Left colon (tissue), 2 donors: ENCODE measurements at places on chromosomes 4 and X. TPM values are rescaled to one million over a fixed set of nuclear protein-coding genes. Genes with fewer than 3 reads are reported as not detected.

DNA sequence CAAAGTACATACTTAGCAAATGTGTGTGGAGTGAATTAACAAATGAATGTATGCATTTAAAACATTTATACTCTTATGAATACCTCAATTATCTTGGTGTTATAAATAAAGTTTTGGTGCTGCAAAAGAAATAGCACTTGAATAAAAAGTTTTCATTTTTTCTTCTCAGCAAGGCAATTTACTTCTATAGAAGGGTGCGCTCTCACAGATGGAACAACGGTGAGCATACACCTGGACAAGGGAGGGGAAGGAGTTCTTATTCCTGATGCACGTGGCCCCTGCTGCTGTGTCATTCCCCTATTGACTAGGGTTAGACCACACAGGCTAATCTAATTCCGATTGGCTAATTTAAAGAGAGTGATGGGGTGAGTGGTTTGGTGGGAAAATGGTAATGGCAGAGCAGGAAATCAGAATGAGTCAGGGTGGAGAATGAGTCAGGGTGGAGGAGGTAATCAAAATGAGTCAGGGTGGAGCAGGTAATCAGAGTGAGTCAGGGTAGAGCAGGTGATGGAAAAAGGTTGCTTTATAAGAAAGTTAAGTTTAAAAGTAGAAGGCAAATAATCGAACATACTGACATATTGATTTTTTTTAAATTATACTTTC is 28.2 kb upstream of the PGK1 start:
- DNase-seq, result no peak

DCLK2 gene
- total RNA-seq, result 3.0 TPM

- DNase-seq, result no peak
Measured at GRCh38 chr4:138190452-138190858, 51.7 kb downstream of the SLC7A11 start.

NIPAL1 gene
- 43.5 TPM for total RNA-seq

GRCh38 chrX:20421275-20421674 is 154.6 kb upstream of the RPS6KA3 start:
- DNase-seq, result no peak

EDNRA gene
- 1.3 TPM for total RNA-seq

GRCh38 chrX:71106427-71106826 is at the start of gene CXorf65:
TSS of gene CXorf65 (minus strand) at chrX:71106740. CDS start at chrX:71106556, 184 bp downstream.
- DNase-seq, result no peak

NOX1 gene
- 103 TPM for total RNA-seq

- no peak for DNase-seq
Measured at GRCh38 chr4:867526-868250, 41.8 kb upstream of the CPLX1 start.

DNA sequence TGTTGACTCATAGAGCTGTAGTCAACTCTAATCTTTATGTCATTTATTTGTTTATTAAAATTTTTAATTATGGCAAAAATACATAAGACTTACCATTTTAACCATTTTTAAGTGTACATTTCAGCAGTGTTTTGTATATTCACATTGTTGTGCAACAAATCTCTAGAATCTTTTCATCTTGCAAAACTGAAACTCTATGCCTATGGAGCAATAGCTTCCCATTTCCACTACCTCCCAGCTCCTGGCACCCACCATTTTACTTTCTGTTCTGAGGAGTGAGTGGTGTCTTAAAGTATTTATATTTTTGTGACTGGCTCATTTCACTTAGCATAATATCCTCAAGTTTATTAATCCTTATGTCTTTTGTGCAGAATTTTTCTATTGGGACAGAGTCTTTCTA is 181.0 kb downstream of the GPAT3 start:
- no peak for DNase-seq

GYG2 gene
- 23.4 TPM for total RNA-seq

DNA sequence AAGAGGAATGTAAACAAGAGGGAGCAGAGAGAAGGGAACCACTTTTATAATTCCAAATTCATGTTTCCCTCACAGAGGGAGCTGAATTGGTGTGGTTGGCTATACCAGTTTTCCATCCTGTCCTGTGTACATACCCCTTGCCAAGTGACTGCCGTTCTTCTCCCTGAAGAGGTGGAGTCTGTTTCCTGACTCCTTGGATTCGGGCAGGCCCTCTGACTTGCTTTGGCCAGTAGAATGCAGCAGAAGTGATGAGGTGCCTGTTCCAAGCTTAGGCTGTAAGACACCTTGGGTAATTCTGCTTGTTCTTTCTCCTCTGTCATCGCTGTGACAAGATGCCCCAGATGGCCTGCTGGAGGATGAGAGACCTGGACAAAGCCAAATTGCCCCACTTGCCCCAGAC is 124.7 kb downstream of the UCHL1 start:
- DNase-seq, result no peak

GRCh38 chr4:165663411-165663810 is 209.6 kb upstream of the TLL1 start:
- no peak for DNase-seq

GRCh38 chrX:41602816-41603345 is 85.9 kb upstream of the GPR34 start:
- DNase-seq, result no peak

- DNase-seq, result no peak
Measured at GRCh38 chrX:68429216-68429615, 4.1 kb downstream of the OPHN1 start.

RHOXF1 gene
- total RNA-seq, result not detected

- no peak for DNase-seq
Measured at GRCh38 chr4:161919442-161920220, 244.2 kb downstream of the FSTL5 start.

DNA sequence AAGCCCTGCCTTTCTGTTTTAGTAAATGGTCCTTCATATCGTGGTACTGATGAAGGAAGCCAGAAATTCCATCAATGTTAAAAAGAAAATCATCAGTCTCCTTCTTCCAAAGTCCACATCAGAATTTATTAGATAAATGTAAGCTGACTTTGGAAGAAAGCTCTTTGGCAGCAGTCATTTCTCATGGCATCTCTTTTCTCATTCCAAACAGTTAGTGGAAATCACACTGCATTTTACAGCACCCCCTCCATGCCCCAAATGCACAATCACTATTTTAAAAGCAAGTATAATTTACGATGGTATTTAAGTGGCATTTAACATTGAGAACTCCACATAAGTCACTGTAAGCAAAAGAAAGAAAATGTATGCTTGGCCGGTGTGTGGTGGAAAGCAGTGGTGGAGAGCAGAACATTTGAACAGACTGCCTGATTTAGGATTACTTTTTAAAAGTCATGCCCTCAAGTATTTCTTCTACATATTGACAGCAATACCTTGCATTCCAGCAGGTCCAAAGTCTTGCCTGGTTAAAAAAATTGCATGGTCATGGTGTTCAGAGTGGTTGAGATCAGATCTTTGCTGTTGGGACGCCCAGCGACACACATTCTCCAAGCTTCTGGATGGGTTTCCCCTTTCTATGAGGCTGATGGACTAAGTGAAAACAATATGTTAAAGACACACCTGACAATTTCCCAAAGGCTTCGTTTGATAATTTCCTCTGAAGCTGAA is 248.6 kb downstream of the ADAMTS3 start:
- no peak for DNase-seq

GRCh38 chrX:69759921-69760625 is 144.2 kb downstream of the EDA start:
- no peak for DNase-seq

GRCh38 chrX:47523297-47523696 is 37.7 kb upstream of the ARAF start:
- DNase-seq, result peak; percentile 69

GRCh38 chr4:91065117-91065516 is 937.9 kb downstream of the CCSER1 start:
- DNase-seq, result no peak

GRCh38 chrX:17040711-17041110 is 94.3 kb downstream of the REPS2 start:
- no peak for DNase-seq

GRCh38 chrX:106599411-106599810 is 12.4 kb upstream of the RADX start:
- no peak for DNase-seq

DNA sequence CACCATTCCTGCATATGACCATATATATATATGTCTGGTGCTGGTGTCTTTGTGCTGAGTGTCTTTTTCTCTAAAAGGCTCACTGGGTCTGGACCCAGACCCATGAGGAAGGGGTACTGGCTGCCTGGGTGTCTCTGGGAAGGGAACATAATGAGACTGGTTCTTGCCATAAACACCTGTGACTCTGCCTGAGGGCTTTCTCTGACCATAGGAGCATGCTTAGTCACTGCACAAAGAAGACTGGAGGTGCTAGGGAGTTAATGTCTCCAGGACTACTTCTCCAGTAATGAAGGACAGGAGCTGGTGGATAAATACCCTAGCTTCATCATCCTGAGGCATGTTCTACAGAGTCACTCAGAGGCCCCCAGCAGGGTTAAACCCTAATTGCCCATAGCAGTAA is 47.1 kb upstream of the CASK start:
- DNase-seq, result no peak

GRCh38 chr4:150582873-150583286 is 929 bp downstream of the MAB21L2 start:
- no peak for DNase-seq

- no peak for DNase-seq
Measured at GRCh38 chr4:31290836-31291235, 570.7 kb downstream of the PCDH7 start.
